ENCODE measurements at places on chromosomes 11 and 22.
A peak's percentile ranks its signal among the peaks of the same experiment; 100 is the strongest.

GRCh38 chr11:110349138-110349996 lies 53.0 kb upstream of the RDX start:
- peak; percentile 80 for DNase-seq

DNA sequence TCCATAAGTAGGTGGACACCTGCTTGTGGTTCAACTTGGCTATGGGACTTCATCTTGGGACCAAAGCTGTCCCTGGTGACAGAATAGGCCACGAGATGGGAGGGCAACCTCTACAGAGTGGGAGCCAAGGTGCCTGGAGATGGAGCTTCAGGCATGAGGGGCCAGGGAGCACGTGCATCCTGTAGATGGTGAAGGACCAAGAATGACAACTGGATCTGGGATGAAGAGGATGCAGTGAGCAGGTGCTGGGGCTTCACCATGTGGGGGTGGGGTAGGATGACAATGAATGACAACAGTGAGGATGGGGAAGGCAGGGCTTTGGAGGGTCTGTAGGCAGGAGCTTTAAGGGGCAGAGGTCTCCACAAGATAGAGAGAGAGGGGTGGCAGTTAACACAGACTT lies 372.0 kb upstream of the B3GAT1 start:
- no peak for DNase-seq

- DNase-seq, result peak; percentile 78
These were observed 63.7 kb downstream of the MAML2 start for GRCh38 chr11:96279018-96279895.

- no peak for DNase-seq
These were observed 26.0 kb upstream of the TTC12 start for GRCh38 chr11:113288286-113288863.

DNA sequence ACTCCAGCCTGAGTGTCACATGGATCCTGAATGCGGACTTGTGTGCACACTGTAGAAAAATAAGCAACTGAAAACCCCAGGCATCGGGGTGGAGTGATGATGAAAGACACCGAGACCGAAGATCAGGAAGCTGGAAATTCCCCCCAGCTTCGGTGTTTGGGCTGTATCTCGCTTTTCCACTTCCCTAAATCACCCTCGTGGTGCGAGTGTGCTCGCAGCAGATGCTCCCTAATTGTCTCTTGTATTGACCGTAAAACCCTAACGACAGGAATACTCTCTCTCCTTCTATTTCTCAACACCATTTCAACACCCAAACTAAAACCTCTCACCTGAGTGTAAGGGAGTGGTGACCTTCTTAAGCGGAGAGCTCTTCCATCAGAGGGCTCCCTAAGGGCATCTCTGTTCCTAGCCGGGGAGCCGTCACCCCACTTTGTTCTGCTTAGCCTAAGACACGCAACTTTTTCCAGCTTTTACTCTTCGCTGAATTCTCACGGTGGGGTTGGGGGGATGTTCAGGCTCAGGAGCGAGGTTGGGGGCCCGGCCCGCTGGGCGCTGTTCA lies 635 bp upstream of the GRK3 start:
- peak; percentile 16 for DNase-seq

- no peak for DNase-seq
These were observed 112.8 kb downstream of the BUD13 start for GRCh38 chr11:116660011-116660410.

DNA sequence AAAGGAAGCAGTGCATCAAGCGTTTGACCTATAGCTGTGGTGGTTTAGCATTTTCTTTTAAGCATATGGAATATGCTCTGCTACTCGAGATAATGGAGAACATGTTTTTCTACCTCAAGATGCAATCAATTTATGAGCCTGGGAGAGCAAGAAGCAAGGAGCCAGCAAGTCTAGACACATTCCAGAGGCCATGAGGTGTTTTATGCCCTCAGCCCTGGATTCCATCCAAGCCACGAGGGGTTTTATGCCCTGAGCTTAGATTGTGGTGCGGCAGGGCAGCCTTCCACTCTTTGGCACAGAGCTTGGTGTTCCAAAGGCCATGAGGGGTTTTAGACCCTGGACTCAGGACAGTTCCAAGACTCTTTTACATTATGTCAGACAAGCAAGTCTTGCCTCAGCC lies 11.7 kb upstream of the DNAJB13 start:
- peak; percentile 49 for DNase-seq

DNA sequence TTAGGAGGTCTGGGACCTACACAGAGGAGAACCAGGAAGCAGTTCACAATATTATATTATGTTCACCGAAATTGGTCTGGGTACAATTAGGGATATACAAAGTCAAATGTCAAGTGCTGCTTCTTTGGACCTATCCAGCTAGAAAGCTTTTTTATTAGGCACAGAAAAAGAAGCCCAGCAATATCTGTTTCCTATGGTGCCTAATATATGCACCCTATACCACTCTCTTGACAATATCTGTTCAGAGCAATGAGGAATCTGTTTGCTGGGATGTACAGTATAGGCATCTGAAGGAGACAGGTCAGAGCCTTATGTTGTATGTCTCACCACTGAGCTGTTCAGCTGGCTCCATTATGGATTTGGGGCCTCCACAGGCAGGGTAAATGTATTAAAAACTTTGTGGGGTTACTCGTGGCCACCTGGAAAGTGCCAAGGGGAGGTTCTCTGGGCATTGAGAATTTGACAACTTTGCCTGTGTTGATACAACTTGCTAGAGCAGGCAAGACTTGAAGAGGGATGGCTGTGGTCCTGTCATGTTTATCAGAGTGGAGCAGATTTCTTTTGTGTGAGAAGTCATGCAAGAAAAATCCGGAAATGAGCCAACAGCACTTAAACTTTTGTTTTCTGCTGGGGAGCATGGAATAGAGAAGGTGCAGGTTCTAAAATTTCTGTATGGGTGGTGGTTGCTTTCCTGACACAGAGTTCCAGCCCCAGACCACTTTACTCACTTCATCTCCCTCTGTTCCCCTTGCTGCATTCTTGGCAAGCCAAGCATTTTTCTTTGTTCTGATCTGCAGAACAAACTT lies 10.1 kb downstream of the STIM1 start:
- DNase-seq, result peak; percentile 69

DNA sequence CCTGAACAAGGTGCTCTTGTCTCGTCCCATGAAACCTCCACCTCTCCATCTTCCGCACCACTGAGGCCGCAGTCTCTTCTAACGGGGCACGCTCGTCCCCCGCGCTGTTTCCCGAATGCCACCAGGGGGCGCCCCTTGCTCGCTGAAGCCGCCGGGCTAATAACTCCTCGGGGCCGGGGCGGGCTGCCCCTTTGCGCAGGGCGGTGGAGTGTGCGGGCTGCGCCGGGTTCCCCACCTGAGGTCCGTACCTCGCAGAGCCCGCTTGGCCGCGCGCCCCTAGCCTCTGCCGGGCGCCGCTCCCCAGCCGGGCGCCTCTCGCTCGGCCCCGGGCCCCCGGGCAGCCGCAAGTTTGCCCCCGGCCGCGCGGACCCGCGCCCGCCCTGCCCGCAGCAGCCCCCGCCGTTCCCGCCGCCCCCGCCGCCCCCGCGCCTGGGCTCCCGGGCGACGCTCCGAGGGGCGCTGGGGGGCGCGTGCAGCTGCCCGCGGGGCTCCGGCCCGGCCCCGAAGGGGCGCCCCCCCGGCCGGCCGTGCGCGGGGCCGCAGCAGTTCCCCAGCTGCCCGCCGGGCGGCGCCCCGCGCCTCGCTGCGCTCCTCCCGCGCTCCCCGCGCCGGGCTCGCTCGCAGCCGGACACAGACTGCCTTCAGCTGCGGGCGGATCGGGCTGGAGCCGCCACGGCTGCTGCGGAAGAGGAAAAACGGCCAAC lies at the start of gene GRIK4:
TSS of gene GRIK4 (plus strand) at position 633 of the 704 bp plus-strand sequence. CDS start 148,571 bp downstream, outside the sequence.
- DNase-seq, result peak; percentile 71

GRCh38 chr22:27401321-27401720 lies 400.2 kb downstream of the MN1 start:
- peak; percentile 53 for DNase-seq

DNA sequence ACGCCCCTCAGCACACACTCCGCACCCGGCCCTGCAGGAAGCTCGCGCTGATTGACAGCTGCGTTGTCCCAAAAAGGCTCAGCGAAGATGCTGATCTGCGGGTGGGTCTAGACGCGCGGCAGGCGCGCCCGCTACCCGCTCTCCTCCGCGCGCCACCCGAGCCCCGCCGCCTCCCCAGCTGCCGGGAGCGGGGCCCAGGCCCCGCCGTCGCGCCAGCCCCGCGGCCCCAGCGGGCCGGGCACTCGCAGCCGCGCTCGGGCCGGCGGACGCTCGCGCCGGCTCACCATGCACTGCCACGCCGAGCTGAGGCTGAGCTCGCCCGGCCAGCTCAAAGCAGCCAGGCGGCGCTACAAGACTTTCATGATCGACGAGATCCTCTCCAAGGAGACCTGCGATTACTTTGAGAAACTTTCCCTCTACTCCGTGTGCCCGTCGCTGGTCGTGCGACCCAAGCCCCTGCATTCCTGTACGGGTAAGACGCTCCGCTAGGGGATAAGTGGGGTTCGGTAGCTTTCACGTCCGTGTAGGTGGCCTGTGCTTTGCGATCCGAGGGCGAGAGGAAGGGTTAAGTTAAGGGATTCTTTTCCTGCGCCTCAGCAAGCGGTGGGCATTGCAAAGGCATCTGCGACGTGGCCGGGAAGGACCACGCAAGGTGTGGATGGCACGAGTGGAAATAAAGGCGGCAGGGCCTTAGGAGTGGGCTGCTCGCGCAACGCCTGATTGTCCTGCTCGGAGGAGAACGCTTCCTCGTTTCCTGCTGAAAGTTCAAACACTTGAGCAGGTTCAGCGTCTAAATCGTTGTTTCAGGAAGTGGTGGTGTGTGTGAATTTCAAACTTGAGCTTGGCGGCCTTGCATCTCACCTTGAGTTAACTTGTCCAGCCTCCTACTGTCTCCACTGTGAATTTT lies at the start of gene BARX2:
TSS of gene BARX2 (plus strand) at position 98 of the 907 bp plus-strand sequence. CDS start at position 286, 188 bp downstream.
- peak; percentile 79 for DNase-seq

DNA sequence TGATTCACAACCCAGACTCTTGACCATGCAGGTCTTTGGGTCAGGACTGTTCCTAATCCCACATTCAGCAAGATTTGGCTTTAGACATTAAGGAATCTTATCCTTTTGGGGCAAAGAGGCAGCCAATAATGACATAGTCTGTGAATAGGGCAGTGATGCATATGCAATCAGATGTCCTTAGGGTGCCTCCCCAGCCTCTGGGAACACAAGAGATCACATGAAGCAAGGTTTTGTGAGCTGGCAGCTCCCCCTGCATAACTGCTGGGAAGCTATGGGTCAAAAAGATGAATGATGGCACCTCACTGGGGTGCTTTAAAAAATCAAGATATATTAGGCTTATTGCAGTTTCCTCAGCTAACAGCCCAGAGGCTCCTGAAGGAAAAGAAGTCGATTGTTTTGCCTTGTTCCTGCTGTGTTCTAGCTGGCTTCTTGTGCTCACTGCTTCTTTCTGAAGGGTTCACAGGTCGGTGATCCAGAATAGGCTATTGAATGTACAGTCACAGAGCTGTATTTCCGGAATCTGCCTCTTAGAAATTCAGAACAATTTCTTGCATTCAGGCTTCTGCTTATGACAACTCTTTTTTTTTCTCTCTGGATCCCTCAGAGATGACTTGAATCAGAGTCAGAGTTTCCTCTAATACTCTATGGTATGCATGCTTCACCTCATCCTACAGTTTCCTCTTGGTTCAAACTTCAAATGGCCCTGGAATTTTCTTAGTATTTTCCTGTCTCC lies 31.7 kb downstream of the INSC start:
- peak; percentile 59 for DNase-seq

DNA sequence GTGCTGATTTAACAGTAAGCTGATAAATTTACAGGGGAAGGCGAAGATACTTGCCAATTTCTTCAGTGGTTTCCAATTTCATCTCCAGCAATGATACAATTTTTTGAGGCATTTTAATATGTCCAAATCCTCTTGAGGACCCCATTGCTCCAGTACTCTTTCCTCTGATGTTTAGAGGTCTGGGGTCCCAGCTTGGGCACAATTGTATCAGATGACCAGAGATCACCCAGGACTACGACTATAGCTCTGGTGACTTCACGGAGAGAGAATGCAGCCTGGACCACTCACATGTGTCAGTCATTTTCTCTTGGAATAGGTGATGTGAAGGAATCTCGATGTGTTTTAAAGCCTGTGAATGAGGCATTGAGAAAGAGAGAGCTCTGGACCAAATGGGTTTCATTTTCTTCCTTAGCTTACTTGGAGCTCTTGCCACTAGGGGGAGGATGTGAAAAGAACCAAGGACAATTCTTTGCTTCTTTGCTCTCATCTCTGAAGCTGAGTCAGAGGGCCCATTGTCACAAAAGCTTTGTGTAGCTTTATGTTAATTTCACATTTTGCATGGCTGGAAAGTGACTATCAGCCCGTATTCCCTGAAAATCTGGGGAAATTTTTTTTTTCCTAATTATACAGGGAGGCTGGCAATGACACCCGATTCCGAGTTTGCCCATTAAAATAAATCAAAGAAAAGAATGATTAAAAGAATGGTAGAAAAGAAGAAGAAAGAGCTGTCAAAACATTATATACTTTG lies 6.7 kb upstream of the CCDC90B start:
- peak; percentile 73 for DNase-seq

DNA sequence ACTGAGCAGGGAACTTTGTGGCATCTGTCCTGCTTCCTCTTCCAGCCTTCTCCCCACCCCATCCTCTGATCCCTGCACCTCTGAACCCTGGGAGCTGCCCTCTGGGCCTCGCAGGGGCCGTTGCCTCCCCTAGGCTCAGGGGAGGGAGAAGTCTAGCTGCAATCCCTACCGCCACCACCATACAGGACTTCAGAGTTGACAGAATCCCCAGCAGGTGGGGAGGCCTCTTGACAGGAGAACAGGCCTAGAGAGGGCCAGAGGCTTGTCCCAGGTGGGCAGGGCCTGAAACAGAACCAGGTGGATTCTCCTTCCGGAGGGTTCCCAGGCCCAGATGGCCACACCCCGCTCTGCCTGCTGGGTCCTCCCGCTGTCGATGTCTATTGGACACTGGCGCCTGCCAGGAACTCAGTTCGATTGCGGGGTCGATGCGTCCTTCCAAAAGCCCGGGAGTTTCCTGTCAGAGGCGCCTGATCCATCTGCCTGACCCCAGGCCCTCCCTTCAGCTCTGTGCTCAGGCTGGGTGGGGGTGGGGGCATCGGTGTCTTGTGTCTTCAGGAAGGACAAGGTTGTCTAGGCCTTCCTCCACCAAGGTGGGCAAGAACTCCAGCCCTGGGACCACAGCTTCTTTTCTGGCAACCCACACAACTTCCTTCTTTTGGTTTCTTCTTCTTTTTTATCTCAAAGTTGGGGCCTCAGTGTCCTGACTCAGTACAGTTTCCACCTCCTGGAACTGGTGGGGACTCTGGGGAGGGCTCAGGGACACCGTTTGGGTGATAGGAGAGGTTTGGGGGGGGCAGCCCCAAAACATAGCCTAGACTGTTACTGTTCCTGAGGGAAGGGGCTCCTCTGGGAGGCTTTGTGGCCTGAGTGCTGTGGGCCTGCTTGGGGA lies 6.4 kb downstream of the STARD10 start:
- no peak for DNase-seq

- peak; percentile 74 for DNase-seq
These were observed 52.1 kb downstream of the GDPD4 start for GRCh38 chr11:77249427-77249826.

Measured in kidney tubule cell (primary cell).